ENCODE measurements at places on chromosomes 5 and 9. TPM values are rescaled to one million over a fixed set of nuclear protein-coding genes. Genes with fewer than 3 reads are reported as not detected.

The HSPB3 gene
- total RNA-seq: not detected

The SEMA6A gene
- 59.1 TPM for total RNA-seq

The ARPC5L gene
- 17.8 TPM for total RNA-seq

The ACTBL2 gene
- not detected for total RNA-seq

The SPINK7 gene
- not detected for total RNA-seq

The PCA3 gene
- 1.4 TPM for total RNA-seq

The SLC36A3 gene
- total RNA-seq: not detected

The RANBP3L gene
- total RNA-seq: 15.5 TPM
